Activated CD8-positive, alpha-beta T cell treated with anti-CD3 and anti-CD28 coated beads, Interleukin-2, amount 10 ng/mL, durations not matched to agents 7 days and 5 days (primary cell): ENCODE measurements at places on chromosomes 12 and 14. TPM values are rescaled to one million over a fixed set of nuclear protein-coding genes. Genes with fewer than 3 reads are reported as not detected.

- DNase-seq = no peak
These were observed 17.9 kb downstream of the DERA start for GRCh38 chr12:15928870-15929571.

- peak; percentile 50 for DNase-seq
These were observed 52.5 kb downstream of the C12orf75 start for GRCh38 chr12:105382771-105383622.

DNA sequence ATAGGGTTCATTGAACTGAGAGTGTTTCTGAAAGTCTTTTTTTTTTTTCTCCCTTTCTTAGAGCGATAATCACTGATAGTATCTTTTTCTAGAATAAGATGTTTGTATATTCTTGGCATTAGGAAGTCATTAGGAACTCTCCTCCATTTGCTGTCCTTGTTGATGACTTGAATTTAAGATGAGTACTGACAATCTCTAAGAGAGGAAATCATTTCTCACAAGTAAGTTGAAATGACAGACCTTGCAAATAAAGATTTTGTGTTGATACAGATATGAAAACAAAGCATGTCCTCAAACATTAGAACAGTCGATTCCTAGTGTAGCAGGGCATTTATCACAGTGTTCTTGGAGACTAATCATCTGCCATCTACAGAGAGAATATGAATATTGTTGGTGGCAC is 458.4 kb upstream of the SYT1 start:
- no peak for DNase-seq

- DNase-seq = no peak
These were observed 5.9 kb upstream of the CCDC91 start for GRCh38 chr12:28184375-28184774.

GPX2 gene
- total RNA-seq = not detected

TAS2R7 gene
- not detected for total RNA-seq

CAPZA3 gene
- total RNA-seq = not detected

SIX4 gene
- total RNA-seq = 0.10 TPM
